ENCODE measurements at places on chromosomes 5 and 9.

DNA sequence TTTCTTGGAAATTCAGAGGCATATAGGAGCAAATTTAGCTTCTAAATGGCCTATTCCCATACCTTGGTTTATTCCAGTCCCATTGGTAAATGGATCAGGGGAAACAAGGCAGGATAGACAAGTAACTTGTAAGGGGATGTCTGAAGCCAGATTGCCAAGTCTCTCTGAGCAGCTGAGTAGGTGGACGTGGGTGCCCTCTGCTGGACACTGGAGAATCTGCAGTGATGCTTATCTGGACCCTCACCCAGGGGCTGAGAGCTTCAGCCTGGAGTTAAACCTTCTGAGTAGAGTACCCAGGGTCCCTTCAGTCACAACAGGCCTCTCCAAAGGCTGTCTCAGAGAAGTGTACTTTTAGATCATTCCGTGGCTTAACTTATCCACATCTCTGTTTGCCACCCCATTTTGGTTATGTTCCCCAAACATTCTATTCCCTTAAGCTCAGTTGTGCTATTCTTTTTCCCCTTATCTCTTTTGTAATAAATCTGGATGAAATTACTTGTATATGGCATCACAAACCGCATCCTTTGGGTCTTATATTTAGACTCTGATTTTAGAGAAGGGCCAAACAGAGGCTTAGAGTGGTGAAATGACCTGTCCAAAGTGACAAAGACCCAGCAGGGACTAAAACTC lies 218.3 kb upstream of the GLRA1 start:
- DNase-seq: peak; percentile 47

DNA sequence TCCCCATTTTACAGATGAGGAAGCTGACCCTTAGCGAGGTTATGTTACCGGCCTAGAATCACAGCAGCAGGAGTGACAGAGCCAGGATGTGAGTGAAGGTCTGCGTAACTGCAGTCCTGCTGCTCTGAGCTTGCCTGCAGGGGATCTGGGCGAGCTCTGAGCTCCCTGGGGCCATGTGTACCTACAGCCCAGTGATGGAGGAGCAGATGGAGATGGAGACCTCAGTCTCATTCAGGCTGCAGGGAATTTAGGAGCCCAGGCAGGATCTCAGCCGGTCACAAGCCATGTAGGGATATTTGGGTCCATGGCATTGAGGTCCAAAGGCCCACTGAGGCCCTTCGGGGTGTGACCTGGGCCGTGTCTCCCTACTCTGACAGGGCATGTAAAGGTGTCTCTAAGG lies 170.6 kb downstream of the CACNA1B start:
- no peak for DNase-seq

- DNase-seq: no peak
Measured at GRCh38 chr5:11420969-11421368, 483.3 kb downstream of the CTNND2 start.

DNA sequence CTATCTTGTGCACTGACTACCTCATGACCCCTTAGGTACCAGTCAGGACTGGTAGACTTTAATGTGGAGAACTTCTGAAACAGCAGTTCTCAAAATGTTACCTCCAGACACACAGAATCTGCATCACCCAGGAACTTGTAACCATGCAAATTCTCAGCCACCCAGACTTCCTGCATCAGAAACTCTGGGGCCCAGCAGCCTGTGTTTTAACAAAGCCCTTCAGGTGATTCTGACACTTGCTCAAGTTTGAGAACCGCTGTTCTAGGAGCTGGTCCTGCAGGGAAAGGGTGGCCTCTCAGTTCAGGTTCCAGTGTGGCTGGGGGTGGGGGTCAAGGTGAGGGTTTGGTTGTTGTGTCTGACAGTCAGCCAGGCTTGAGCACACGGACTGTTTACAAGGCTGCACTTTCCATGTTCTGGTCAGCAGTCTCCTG lies 28.4 kb downstream of the ZFP62 start:
- DNase-seq: no peak

- no peak for DNase-seq
Measured at GRCh38 chr9:91071184-91071990, 269.8 kb downstream of the SYK start.

GRCh38 chr9:135504262-135505243 lies 4.1 kb downstream of the MRPS2 start:
- peak; percentile 6 for DNase-seq

GRCh38 chr5:124239572-124239971 lies 506.9 kb downstream of the ZNF608 start:
- DNase-seq: no peak

GRCh38 chr5:159217236-159217635 lies 7.9 kb upstream of the RNF145 start:
- DNase-seq: no peak

DNA sequence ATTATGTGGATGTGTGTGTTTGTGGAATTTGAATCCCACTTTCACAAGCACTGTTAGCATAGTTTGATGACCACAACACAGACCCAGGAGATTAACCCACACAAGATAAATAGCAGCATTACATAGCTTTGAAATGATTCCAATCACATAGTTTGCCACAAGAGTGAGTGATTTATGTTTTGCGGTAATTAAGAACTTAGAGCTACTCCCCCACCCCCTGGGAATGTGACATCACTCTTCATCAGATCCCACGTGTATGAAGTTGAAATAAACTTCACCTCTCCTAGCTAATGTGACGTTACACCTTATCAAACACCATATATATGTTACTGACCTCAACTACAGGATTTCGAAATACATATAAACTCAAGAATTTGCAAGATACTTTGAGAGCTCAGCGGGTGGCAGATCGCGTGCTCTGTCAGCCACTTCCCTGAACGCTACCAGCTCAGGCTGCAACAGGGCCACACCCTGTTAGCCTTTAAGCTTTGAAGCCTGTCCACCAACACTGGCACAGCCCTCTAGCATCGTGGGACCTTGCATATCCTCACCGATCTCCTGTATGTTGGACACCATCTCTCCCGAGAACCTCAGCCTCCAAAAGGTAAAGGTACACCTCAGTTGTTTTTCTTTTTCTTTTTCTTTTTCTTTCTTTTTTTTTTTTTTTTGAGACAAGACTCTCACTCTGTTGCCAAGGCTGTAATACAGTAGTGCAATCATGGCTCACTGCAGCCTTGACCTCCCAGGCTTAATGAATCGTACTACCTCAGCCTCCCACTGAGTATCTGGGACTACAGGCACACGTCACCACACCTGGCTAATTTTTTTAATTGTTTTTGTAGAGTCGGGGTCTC lies 1.7 kb upstream of the AGTPBP1 start:
- DNase-seq: no peak

GRCh38 chr5:35811108-35811741 lies 45.5 kb upstream of the IL7R start:
- DNase-seq: no peak

DNA sequence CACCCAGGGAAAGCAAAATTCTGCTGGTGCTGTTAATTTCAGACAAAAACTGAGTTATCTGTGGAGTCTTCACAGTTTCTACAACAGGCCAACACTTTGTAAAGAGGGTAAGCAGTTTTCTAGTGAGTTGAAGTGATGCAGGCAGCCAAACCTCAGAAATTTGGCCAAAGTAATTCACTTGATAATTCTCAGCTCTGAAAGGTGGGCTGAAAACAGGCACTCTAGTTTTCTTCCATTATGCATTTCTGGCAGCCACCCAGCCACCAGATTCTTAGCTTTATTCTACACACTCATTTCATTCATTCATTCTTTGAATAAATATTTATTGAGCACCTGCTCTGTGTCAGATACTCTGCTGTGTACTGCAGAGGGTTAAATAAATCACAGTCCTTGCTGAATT lies 184.2 kb downstream of the RAB3C start:
- DNase-seq: no peak

DNA sequence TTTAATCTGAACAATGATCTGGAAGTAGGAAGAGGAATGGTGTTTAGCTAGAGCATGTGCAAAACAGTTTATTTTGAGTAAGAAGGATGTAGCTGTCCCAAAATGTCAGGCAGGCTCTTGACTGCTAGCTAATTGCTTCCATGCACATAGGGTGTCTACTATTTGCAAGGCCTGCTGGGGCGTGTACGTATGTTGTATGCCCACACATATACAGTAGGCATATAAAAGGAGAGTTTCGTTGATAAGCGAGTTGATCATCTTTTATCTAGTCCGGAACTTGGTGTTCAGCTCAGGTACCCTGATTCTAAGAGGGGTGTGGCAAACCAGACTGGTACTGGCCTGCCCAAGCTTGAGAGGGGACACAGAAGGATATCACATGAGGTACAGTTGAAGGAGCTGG lies 177.2 kb downstream of the GOLPH3 start:
- DNase-seq: no peak

Measured in NCI-H748 treated with DMSO at 0.1 percent for 48 hours (cell line).